ENCODE measurements at places on chromosomes 3 and 15.

DNA sequence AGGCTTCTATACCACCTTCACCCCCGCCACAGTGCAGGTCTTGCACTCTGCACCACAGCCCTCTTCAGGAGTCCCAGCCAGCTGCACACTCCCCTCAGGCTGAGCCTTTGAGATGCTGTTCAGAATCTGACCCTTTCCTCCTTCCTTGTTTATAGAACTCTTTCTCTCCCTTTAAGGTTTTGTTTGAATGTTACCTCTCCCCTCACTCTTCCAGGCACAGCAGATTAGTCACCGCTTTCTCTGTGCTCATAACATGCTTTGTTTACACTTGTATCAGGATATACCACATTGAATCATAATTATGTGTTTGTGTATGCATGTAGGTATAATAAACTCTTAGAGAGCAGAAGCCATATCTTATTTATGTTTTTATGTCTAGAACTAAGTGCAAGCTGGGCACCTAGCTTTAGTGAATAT is 168.4 kb upstream of the BCL6 start:
- DNase-seq = peak; percentile 65

- DNase-seq = no peak
These were observed 82.8 kb upstream of the TNIK start for GRCh38 chr3:171542976-171543375.

DNA sequence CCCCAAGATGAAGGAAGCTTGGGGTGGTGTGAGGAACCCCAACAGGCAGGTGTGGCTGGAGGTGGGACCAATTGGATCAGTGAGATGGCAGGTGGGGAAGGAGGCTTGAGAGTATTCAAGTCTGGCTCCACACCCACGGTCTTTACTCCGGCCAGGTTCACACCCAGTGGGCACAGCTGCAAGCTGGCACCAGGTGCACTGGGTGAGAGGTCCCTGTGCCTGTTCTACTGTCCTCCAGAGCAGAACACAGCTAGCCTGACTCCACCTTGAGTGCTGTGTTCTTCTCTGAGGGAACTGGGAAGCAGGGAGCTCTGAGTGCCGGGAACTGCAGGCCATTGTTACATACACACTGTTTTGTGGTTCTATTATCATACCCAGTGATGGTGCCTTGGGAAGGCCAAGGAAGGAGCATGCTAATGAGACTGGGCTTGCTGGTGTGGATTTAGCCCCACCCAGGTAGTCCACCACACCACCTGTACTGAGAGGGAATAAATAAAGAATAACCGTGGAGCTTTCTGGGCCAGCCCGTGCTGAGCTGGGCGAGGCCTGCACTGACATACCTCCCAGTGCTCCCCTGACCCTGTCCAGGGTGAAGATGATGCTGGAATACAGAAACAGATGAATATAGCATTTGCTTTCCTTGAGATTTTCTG is 93.4 kb downstream of the ABHD5 start:
- no peak for DNase-seq

DNA sequence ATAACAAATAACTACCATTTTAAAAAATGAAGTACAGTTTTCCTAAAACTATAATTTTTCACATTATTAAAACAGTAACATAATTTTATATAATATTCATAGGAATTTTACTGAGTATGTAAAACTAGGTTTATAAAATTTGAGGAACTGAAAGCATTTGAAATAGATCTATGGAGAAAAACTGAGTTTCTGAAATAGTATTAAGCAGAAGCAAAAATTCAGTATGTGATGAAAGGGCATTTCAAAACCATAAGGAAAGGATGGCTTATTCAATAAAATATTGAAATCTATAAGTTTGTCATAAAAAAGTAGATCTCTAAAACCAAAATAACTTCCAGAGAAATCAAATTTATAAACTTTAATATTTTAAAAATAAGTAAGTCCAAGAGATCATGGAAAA is 53.4 kb downstream of the GBE1 start:
- DNase-seq = no peak

DNA sequence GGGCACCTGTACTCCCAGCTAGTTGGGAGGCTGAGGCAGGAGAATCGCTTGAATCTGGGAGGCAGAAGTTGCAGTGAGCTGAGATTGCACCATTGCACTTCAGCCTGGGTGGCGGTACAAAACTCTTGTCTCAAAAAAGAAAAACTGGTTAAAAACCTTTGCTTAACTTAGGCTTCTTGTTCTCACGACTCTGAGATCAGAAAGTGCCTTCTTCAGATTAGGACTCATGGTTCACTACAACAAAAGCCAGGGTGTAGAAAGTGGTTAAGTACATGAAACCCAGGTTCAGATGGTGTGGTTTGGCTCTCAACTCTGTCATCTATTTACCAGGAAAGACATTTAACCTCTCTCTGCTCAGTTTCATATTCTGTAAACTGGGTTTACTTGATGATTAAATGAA is 168.4 kb downstream of the TUSC7 start:
- no peak for DNase-seq

DNA sequence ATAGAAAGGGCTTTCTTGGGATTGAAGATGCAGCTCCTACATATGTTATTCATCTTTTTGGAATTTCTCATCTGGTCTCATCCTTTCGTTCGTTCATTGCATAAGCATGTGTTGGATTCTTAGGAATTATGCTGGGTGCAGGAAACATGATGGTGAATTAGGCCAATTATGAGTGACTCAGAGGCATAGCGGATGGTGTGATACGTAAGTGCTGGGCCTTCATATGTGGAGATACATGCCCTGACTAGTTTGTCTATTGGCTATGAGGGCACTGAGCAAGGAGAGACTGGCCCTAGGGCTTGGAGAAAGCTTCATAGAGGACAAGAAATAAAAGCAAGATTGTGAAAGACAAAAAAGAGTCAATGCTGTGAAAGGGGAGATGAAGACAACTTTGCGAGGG is 235.1 kb downstream of the MYRIP start:
- no peak for DNase-seq

GRCh38 chr15:79562899-79563298 is 130.8 kb downstream of the MINAR1 start:
- no peak for DNase-seq

- DNase-seq = no peak
These were observed 20.2 kb downstream of the PLXNA1 start for GRCh38 chr3:127003175-127003555.

DNA sequence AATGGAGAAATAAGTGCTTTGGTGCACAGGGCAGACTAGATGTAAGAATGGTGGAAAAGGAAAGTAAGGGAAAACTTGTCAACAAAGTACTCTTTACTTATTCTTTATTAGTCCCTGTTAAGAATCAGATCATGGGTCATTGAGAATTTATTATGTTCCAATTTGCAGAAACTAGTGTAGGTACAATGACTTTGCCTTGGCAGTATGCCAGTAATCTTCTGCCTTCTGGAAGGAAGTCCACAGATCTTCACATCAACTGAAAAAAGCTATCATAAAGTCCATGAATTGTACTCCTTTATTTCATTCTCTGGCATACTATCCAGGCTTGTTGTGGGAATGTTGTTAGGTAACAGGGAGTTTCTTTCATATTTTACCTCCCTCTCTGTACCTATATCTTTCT is 88.2 kb upstream of the FLNB start:
- no peak for DNase-seq

DNA sequence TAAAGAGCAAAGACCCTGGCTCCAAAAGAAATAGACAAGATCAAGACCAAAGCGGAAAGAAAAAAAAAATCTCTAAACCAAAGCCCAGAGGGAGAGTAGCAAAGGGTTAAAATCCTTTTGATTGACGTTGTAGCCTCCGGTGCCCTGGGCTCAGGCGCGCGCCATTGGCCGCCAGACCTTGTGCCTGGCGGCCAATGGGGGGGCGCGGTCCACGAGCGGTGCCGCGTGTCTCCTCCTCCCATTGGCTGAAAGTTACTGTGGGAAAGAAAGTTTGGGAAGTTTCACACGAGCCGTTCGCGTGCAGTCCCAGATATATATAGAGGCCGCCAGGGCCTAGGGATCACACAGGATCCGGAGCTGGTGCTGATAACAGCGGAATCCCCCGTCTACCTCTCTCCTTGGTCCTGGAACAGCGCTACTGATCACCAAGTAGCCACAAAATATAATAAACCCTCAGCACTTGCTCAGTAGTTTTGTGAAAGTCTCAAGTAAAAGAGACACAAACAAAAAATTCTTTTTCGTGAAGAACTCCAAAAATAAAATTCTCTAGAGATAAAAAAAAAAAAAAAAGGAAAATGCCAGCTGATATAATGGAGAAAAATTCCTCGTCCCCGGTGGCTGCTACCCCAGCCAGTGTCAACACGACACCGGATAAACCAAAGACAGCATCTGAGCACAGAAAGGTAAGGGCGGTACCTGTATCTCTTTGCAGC is at the start of gene HES1:
TSS of gene HES1 (plus strand) at position 343 of the 713 bp plus-strand sequence. CDS start at position 576, 233 bp downstream.
- DNase-seq = peak; percentile 99
